ENCODE measurements at places on chromosomes 4 and X. TPM values are rescaled to one million over a fixed set of nuclear protein-coding genes. Genes with fewer than 3 reads are reported as not detected.

- DNase-seq = no peak
Observed at GRCh38 chrX:150410513-150410912, 47.4 kb downstream of the MAMLD1 start.

DNA sequence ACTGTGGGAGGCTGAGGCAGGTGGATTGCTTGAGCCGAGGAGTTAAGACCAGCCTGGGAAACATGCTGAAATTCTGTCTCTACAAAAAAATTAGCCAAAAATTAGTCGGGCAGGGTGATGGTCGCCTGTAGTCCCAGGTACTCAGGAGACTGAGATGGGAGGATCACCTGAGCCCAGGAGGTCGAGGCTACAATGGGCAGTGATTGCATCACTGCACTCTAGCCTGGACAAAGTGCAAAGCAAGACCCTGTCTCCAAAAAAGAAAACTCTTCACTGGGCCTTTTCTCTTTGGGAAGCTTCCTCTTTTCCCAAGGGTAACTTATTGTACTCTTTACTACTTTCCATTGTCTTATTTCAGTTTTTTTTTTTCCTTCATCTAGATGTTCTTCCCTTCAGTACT lies 88.9 kb downstream of the UBE2K start:
- DNase-seq = no peak

DNA sequence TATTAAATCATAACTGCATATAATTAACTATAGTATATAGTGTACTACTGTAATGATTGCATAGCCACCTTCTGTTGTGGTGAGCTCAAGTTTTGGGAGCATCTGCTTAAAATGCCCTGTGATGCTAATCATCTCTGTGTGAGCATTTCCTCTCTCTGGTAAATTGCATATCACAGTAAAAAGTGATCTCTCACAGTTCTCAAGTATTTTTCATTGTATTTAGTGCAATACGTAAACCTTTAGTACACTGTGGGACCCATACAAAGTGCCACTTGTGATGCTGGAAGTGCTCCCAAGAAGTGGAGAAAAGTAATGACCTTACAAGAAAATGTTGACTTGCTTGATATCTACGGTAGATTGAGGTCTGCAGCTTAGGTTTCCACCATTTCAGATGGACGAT lies 82.0 kb downstream of the WWC2 start:
- DNase-seq = no peak

- no peak for DNase-seq
Observed at GRCh38 chrX:49191574-49192011, 5.4 kb upstream of the PRICKLE3 start.

Gene AASDH
- 5.4 TPM for total RNA-seq

GRCh38 chr4:5120468-5120867 lies 69.2 kb downstream of the STK32B start:
- DNase-seq = no peak

- DNase-seq = no peak
Observed at GRCh38 chr4:150720973-150721518, 139.1 kb downstream of the MAB21L2 start.

Gene FDCSP
- not detected for total RNA-seq

- no peak for DNase-seq
Observed at GRCh38 chr4:161285461-161285860, 878.3 kb downstream of the FSTL5 start.

DNA sequence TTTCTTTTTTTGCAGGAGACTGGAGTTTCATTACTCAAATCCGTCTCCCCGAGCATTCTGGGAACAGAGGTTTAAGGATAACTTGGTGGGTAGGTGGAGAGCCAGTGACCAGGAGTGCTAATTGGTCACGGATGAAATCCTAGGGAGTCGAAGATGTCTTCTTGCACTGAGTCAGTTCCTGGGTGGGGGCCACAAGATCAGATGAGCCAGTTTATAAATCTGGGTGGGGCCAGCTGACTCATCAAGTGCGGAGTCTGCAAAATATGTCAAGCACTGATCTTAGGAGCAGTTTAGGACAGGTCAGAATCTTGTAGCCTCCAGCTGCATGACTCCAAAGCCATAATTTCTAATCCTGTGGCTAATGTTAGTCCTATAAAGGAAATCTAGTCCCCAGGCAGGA lies 741.3 kb downstream of the PCDH7 start:
- DNase-seq = no peak

DNA sequence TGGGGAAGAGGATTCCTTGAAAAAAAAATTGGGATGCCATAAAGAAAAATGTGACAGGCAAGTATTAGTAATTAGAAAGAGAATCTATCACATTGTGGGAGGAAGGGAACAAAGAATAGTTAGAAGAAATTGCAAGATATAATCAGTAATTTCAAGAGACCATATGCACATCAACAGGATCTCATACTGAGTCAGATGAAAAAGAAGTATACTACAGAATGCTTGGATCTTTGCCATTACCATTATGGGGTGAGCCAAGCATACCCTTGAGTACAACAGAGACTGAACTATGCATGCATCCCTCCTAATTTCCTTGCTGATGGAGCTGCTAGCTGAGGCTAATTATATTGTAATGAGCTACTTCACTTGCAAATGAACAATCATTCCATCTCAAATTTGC lies 287.6 kb downstream of the PAPSS1 start:
- DNase-seq = no peak

Gene SAT1
- total RNA-seq = 227 TPM

Gene SHOX
- total RNA-seq = not detected

Gene AFF2
- total RNA-seq = 0.13 TPM

GRCh38 chrX:48617542-48618340 lies 20.4 kb downstream of the WDR13 start:
- no peak for DNase-seq

DNA sequence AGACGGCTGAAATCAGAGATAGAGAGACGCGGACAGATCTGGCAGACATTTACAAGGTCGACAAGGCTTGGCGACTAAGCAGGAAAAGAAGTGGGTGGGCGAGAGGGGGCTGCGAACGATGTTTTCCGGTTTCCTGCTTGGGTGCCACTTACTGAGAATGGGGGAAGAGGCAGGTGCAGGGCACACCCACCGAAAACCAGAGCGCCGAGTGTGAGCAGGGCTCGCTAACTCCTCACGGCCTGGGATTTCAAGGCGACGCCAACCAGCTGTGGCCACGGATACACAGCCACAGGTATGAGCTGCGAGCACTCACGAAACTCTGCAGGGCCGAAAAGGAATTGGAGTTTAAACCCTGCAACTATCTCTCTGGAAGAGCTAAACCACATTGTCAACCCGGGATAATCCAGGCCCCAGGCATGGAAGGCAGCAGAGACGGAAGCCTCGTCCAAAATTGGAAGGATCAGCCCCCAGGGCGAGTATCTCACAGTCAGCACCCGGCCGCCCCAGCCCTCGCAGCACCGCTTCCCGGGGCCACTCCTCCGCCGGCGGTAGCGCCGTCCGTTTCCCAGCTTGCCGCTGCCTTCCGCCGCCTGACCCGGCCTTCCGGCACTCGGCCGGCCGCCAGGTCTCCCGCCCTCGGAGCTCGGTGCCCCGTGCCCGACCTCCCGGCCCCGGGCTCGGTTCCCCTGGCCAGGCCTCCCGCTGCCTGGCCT lies 778 bp downstream of the CASP3 start:
- peak; percentile 79 for DNase-seq

DNA sequence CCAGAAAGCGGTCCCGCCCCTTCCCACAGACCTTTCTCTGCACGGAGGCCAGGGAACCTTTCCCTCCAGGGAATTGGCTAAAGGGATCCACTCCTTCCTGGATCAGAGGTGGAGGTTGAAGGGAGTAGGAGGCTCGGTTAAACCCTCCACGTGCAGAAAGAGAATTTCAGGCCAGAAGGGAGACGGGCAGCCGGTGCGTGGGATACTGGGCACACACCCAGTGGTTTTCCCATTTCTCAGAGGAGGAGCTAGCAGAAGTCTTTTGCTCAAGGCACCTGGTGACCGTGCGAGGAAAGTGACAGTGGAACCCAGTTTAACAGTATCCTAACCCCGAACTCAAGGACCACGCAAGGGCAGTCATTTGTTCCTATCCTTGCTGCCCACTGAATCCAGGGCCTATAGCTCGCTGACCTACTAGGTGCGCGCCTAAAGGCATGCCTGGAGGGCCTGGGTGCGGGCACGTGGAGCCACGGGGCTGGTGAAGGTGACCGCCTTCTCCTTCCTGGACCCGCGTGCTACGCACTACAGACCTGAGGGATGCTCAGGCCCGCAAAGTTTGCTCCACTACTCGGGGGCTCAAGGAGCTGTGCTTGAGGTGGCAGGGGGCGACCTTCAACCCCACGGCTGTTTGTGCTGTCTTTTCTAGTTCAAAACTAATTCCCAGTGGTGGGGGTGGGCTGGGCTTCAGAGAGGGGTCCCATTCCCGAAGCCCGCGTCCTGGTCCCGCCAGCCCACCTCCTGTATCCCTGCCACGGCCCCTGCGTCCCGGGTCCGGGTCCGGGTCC lies 587 bp upstream of the AFF2 start:
- no peak for DNase-seq

Gene IL1RAPL2
- 0.48 TPM for total RNA-seq

Gene SSX2B
- total RNA-seq = 0.23 TPM

DNA sequence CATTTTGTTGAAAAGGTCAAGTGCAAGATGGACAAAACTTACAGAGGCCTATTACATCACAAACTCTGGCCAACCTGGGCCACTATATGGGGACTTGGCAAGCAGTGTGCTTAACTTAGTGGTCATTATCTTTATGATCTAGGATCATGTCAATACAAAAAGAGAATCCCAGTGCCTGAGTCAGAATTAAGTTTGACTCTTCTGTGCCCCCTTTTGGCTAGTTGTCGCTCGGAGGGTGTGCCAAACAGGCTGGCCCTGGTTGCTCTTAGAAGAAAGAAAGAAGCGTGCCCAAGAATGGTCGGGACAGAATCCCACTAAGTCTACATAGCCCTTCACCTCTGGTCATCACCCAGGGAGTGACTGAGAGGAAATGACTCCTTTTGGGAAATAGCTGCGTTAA lies 100.1 kb downstream of the EIF4E start:
- no peak for DNase-seq

- DNase-seq = no peak
Observed at GRCh38 chrX:48474127-48474526, 1.9 kb upstream of the FTSJ1 start.

GRCh38 chr4:135357091-135357490 lies 1155.5 kb upstream of the PABPC4L start:
- DNase-seq = no peak

DNA sequence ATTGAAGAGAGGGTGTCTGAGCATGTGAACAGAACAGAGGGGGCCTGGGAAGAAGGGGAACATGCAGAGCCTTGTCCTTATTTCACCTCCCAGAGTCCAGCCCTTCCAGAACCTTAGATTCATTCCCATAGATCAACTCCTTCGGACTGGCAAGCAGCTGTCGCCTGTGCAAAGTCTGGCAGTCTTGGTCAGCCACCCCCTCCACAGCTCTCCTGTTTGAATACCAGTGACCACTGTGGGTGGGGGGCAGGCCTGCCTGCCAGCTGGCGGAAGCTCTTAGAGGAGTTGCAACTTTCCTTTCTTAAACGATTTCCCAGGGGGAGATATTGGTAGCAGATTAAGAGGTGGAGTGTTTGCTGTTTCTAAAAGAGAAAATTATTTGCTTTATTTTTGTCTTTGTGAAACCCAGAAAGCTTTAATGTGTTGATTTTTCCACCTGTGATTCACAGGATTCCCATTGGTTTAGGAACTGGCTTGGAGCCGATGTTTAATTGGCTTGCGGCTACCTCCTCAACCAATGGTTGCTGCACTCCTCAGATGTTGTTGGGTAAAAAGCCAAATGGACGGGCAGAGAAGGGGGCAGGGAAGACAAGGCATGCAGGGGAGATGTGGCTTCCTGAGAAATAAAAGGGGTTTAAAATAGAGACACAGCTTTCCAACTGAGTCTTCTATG lies 62.2 kb upstream of the PRPS1 start:
- no peak for DNase-seq

GRCh38 chr4:109816082-109816442 lies 500 bp downstream of the GAR1 start:
- no peak for DNase-seq

GRCh38 chr4:132240081-132240480 lies 909.0 kb upstream of the PCDH10 start:
- DNase-seq = no peak

DNA sequence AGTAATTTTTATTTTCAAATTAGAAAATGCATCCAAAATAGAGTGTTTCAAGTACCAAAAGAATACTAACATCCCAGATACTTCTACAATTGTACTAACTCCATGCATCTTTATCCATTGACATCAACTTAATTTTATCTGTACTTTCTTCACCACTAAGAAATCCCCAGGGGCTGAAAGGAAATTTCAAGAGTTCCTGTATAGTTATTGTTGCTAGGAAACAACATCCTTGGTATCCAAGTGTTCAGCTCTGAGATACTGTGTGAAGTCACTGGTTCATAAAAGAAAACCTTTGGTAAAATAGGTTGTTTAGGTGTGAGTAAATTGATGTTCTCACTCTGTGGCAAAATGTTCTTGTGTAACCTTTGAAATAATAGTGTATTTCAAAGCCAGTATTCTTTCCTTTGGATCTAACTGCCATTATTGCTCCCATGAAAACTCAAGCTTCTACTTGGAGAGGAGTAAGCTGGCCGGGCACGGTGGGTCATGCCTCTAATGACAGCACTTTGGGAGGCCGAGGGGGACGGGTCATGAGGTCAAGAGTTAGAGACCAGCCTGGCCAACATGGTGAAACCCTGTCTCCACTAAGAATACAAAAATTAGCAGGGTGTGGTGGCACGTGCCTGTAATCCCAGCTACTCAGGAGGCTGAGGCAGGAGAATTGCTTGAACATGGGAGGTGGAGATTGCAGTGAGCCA lies 72.9 kb downstream of the COMMD8 start:
- DNase-seq = no peak

Gene NWD2
- total RNA-seq = not detected

GRCh38 chr4:128463006-128463405 lies 175.4 kb upstream of the PGRMC2 start:
- DNase-seq = no peak

Gene FREM3
- not detected for total RNA-seq

Gene SLC34A2
- 2.6 TPM for total RNA-seq

Gene ZNF185
- total RNA-seq = 0.96 TPM

GRCh38 chrX:54891573-54891972 lies 29.1 kb upstream of the TRO start:
- no peak for DNase-seq

DNA sequence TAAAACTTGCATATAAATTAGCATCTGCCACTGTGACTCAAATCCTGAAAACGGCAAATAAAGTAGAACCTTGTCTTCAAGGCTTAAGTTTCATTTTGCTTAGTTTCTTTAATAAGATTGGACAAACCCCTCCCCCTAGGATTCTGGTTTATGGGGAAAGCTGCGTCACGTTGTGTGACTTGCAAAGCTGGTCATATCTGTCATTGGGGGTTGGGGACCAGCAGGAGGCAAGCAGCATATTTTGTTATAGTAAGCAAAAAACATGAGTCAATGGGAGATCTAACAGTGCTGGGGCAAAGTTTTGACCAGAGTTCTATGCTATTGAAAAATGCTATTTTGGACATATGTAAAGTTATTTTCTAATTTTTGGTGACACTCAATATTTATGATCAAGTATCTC lies 407.3 kb downstream of the PCDH18 start:
- no peak for DNase-seq

GRCh38 chrX:123755107-123755506 lies 22.3 kb upstream of the THOC2 start:
- no peak for DNase-seq
